NCI-H2081 (cell line): ENCODE measurements at places on chromosomes 12 and 14.

DNA sequence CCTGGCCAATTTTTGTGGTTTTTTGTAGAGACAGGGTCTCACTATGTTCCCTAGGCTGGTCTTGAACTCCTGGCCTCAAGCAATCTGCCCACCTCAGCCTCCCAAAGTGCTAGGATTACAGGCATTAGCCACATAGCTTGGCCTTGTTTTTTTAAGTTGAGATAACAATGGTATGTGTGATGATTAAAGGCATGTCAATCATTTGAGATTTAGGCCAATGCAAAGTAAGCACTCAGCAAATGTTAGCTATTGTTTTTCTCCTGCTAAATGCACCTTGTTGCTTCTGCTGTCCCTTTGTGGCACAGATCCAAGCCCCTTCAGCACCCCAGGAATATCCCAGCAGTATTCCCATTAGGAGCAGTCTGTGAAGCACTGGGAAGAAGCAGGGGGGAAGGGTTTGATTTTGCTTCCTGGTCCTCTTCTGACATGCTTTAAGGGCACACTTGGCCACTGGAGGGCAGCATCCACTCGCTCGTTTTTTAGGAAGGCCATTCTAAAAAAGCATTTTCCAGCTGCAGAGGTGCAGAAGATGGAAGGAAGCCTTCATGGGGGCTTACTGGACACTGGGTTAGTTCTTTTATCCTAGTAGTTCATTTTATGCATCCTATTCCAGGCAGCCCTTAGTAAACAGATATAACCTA, 70.2 kb upstream of the ZFP36L1 start:
- peak; percentile 76 for DNase-seq

DNA sequence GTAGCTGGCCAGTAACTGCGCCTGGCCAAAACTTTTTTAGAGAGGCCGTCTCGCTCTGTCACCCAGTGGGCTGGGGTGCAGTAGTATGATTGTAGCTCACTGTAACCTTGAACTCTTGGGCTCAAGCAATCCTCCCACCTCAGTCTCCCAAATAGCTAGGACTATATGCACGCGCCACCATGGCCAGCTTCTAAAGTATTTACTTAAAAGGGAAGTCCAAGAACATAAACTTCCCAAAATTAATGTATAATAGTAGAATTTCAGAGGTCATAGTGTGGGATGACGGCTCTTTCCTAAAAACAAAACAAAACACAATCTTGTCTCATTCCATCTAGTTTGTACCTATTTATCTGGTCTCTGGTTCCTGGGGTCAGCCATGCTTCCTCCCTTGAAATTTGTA, 42.2 kb upstream of the FOS start:
- DNase-seq: no peak

DNA sequence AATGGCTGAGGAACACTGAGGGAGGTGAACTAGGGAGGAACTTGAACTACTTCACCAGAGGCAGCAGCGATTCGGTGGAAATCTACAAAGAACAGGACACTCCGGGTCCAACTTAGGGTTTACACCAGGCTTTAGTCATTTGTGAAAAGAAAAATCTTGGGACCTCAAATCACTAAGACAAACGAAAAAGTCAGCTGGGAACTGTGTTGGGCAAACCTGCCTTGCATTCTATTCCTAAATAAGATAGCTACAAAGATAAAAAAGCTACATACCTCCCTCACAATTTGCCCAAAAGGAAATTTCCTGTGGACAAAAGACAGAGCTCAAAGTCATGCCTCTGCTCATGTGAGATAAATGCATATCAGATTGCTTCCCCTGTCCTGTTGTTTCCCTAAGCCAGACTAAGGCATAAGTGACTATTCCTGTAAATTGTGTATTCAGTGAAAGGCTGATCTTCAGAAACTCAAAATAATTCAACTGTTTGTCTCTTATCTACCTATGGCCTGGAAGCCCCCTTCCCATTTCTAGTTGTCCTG, 106.6 kb downstream of the APAF1 start:
- DNase-seq: no peak

GRCh38 chr14:28757786-28758185, 8.8 kb upstream of the FOXG1 start:
- DNase-seq: no peak

DNA sequence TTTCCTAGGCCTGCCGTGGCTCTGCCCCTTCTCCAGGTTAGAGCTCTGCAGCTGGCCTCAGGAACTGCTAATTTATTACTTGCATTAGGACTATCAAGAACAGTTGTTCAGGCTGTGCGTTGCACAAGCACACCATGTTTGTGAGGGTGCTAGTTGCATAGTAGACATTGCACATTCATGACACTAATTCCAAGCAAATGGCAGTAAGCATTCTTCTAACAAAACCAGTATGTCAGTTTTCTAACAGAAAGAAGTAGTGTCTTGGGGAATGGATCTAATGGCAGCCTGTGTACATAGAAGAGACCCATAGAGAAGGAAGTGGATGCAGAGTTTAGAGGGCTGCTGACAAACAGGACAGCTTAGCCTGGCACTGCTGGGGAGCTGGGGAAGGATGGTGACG, 53.9 kb downstream of the ERH start:
- DNase-seq: no peak

DNA sequence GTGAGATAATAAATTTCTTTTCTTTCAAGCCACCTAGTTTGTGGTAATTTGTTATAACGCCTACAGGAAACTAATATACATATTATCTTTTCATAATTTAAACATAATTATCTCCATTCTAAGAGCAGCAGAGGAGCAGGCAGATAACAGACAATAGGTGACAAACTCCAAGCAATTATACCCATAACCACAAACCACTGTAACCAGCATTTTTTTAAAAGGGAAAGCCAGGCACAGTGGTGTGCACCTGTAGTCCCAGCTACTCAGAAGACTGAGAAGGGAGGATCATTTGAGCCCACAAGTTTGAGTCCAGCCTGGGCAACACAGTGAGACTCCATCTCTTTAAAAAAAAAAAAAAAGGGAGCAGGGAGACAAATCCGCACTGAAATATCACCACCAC, 54.9 kb downstream of the ATF7 start:
- no peak for DNase-seq

GRCh38 chr12:63305901-63306875, 155.2 kb upstream of the AVPR1A start:
- DNase-seq: no peak
